ENCODE measurements at places on chromosomes 2 and 18.
A peak's percentile ranks its signal among the peaks of the same experiment; 100 is the strongest.

DNA sequence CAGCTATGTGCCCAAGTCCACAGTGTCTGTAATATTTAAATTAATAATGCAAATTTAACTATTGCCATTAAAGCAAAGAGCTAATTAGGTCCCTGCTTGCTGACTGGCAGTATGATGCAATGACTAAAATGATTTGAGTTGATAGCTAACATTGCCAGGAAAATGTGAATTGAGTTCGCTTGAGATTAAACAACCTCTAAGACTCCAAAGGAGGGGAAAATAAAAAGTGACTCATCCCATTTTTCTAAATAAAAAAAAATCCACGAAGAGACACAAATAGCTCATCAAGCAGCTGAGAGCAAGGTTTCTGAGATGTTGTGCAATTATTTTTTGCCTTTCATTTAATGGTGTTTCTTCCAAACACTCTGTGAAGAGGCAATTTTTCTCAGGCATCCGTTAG, 413.0 kb downstream of the MTX2 start:
- DNase-seq = no peak

DNA sequence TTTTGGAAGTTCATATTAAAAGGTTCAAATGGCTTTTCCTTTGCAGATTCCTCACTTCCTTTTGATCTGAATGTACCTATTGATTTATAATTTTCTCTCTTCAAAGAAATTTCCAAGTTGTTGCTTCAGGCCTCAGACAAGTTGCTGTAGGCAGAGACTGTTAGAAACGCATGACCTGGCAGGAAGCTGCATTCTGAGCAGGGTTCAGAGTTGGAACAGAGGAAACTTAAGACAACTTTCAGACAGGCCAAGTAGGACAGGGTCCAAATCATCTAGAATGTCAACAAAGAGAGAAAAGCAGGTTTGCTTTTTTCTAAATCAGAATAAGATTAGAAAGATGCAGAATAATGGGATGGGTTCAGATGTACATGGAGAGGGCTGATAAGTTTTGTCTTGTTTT, 416.3 kb downstream of the LRP1B start:
- DNase-seq = no peak

DNA sequence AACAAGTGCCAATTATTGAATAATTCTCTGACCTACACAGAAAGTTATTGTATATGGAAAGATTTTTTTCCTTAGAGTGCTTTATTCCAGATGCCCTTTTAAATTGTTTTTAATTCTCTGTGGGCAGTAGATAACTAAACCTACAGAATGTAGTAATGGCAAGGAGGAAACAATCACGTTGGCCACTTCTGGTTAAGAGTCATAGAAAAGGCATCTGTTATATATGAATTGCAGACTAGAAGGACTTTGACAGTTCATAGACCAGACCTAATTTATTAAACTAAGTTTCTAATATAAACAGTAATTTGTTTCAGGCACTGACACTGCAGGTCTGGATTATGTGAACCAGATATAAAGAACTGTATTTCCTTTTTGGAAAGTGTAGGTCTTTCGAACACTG, 607.5 kb downstream of the PLCL1 start:
- no peak for DNase-seq

DNA sequence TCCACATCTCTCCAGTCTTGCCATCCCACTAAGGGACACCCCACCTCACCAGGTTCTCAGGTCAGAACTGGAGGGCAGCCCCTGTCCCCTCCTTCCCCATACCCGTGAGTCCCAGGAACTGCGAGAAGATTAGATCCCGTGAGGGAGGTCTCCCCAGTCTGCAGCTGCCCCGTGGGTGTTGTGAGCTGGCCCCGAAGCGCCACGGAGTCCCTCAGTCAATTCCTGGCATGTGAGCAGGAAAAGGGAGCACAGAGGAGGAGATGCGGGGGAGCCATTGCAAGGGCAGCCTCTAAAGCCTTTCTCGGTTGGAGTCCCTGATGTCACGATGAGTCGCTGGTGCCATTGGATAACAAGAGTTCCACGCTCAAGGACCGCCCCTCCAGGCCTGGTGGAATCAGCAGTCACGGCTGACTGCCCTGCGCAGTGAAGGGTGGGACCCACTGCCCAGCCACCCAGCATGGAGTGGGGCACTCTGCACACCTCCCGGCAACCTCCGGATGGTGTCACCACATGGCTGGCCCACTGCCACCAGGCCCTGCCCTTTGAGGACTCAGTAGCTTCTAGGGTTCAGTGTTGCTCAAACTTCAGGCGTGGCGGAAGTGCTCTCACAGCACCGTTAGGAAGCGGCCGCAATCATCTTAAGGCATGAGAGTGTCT, 434.9 kb upstream of the MYT1L start:
- DNase-seq = no peak

DNA sequence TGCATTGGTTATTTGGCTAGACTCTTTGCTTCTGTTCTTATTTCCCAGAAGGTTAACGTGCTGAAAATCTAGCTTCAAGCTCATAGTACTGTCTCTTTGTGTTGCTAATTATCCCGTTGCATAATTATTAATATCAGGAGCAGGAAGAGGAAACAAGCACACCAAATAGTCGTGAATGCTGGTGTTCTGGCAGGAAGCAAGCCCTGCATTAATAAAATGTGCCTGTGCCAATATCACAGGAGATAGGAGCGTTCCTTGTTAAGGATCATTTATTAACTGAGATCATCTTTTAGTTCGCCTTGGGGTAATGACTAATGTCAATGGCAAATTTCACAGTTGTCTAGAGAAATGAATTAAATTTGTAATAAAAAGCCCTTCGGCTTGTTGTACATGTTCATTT, 893.0 kb upstream of the POU3F3 start:
- no peak for DNase-seq

- DNase-seq = no peak
Measured at GRCh38 chr2:101249826-101250225, 2.9 kb upstream of the CNOT11 start.

DNA sequence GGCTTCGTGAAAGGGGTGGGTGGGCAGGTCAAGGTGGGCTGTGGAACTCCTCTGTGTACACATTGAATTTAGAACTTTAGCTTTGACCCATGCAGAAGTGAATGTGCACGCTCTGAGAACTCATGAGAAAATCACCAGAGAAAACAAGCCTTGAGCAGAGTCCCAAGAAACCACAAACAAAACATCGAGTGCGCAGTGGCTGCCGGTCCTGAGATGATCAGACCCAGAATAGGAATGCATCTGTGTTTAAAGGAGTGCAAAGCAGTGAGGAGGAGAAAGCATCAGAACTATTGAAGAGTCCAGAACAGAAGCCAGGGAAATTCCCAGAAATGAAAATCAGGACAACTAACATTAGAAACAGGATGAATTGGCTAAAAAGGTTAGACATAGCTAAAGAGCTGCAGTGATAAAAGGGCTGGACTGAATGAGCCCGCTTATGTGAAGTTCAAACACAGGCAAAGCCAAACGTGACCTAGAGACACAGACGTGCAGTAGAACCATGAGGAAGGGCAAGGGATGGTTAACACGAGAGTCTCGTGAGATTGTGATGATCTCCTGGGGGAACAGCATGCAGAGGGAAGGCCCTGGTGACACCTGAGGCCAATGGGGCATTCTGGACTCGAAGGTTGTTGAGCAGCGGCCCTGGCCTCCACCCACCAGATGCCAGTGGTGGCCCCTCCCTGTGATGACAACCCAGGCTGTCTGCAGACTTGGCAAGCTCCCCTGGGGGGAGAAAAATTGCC, 16.4 kb upstream of the TXNL4A start:
- DNase-seq = no peak

DNA sequence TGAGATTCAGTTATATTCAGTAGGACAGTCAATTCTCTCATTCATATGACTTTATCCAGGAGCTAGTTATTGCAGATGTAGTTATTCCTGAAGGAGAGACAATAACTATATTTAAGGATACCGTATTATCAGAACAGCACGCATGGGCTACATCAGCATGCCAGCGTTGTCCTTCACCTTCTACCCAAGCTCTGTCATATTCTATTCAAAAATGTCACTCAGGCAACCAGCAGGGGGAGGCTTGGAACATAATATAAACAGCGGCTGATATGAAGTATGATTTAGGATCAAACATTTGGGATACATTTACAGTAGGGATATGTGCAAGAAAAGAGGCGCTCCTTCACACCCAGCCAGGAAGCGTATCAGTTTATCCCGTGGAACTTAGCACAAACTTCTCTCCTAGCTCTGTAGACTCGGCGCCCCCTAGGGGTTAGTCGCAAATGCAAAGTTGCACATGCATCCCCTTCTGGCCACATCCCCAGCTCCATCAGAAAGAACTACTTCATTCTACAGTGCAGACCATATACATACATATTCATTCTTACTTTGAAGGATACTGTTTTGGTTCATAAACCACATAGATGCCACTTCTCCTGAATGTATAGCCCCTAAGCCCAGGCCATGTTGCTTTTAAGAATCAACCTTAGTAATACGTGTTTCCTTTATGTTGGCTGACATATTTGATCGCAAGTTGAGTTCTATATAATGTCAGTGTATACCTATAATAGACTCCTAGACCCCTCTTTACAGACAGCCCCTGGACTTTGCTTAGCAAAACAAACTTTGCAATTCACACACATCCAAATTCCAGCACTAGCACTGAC, 759.4 kb downstream of the ADCYAP1 start:
- no peak for DNase-seq

DNA sequence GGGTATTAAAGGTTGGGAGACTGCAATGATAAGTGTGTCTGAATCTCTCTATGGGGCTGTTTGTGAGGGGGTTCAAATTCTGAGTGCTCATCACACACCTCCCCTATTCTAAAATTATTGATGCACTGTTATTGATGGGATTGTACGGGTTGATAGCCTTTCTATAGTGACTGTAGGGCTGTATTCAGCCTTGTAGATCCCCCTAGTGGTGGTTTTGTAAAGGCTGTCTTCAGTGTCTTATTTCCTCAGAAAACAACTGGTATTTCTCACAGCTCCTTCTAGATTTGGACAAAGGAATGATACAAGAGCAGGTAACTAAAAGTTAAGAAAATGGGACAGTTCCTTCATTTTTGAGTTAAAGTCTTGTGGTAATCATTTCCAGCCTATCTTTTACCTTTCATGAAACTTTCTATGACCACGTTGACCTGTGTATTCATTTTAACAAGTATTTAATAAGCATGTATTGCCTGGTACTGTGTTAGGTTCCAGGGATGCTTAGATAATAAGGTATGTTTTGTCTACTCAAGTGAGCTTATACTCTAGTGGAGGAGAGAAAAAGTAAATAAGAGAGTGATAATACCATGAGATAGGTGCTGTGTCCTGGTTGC, 21.2 kb downstream of the SMAD4 start:
- DNase-seq = peak; percentile 4

DNA sequence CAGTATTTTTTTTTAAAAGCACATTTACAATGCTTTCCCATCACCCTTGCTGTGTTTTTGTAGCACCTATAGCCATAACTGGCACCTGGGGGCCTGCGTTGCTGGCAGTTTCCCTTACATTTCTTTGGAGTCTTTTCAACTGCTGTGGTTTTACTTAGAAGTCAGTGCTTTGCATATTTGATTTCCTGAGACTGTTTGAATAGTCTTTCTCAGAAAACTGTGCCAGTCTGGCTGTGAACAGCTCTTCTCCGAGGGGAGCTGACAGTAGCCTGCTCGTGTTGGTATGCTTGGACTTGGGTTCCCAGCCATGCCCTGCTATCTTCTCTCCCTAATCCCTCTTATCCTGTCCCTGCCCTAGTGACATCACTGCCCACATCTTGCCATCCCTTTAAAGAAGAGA, 81.5 kb downstream of the DPP4 start:
- no peak for DNase-seq

GRCh38 chr2:176261136-176261535, 8.1 kb upstream of the MTX2 start:
- no peak for DNase-seq
